T-helper 2 cell treated with Interferon-gamma antibody and Interleukin-4, amounts not matched to agents 5 μg/mL and 100 μg/mL, for 36 hours (primary cell): ENCODE measurements at places on chromosomes 4 and X.

DNA sequence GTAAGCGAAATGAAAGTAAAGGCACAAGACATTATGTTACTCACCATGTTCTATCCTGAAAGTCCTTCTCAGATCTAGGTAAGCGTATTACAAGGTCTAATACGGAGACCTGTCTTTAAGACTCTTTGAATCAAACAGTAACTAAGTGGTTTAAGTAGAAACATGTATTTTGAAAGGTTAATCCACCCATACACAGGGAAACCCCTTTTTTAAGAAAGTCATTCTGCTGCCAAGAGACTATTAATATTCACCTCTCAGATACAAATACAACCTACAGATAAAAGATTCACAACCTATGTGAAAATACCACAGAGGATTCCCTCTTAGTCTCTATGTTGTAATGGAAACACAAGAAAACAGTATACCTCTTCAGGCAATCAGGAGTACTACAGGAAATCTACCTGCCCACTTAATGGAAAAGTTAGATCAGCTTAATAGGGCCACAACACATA lies 63.2 kb upstream of the TNIP3 start:
- no peak for DNase-seq

GRCh38 chr4:156242390-156242789 lies 288.7 kb upstream of the CTSO start:
- no peak for DNase-seq

DNA sequence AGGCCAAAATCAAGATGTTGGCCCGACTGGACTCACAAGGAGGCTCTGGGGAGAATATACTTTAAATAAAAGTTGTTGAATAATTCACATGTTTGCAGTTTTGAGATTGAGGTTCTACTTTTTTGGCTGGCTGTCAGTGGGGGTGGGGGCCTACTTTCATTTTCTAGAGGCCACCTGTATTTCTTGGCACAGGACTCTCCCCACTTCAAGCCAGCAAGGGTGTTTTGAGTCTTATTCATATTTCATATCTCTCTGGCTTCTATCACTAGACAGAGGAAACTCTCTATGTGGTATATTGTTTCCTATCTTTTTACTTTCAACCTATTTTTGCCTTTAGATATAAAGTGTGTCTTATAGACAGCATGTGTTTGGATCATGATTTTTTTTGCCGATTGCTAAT lies 266.4 kb downstream of the PRR32 start:
- DNase-seq = no peak

DNA sequence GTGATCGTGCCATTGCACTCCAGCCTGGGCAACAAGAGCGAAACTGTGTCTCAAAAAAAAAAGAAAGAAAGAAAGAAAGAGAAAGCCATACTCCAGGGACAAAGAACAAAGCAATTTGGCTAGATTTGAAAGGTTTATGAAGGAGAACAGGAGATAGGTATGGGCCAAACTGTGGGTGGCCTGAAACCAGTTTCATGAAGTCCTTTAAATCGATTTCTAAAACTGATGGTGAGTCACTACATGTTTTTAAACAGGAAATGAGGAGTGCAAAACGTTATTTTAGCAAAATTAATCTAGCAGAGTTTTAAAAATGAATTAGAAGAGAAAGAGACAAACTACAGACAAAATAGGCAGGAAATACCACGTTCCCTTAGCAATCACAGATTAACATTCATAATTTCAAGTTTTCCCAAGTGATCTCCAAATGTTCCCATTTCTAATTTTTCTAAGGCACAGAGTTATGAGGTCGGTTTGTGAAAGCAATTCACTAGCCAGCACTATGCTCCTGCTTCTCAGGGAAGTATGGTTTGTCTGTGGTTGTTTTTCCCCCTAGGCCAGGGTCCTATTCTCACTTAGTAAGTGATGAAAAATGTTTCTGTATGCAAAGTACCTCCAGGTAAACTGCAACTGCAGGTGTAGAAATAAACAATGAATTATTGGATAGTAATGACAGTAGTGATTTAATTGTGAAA lies 190.6 kb downstream of the PPP3CA start:
- DNase-seq = no peak

- no peak for DNase-seq
Measured at GRCh38 chr4:67694662-67695061, 6.3 kb downstream of the UBA6 start.

GRCh38 chrX:14942341-14942740 lies 69.1 kb downstream of the MOSPD2 start:
- no peak for DNase-seq

DNA sequence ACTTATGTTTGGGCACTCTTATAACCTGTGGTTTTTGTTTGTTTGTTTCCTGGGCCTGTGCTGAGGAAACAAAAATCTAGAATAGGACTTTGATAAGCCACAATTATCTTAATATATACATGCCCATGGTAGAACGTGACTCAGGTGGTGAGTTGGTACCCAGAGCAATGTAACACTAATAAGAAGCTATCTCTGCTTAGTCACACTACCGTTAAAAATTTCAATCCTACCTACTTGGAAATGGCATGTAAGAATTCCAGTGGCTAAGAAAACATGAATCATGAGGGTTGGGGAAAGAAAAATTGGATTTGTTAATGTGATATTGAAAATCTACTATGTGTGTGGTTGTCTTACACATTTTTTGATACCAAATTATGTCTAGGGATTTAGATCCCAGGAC lies 30.5 kb upstream of the ADGRG2 start:
- no peak for DNase-seq

GRCh38 chr4:169283114-169283509 lies 12.4 kb upstream of the SH3RF1 start:
- DNase-seq = no peak

- no peak for DNase-seq
Measured at GRCh38 chr4:55553441-55554201, 6.9 kb upstream of the CLOCK start.
